CD4-positive, alpha-beta memory T cell (primary cell): ENCODE measurements at places on chromosomes 13 and 19. TPM values are rescaled to one million over a fixed set of nuclear protein-coding genes. Genes with fewer than 3 reads are reported as not detected.

DNA sequence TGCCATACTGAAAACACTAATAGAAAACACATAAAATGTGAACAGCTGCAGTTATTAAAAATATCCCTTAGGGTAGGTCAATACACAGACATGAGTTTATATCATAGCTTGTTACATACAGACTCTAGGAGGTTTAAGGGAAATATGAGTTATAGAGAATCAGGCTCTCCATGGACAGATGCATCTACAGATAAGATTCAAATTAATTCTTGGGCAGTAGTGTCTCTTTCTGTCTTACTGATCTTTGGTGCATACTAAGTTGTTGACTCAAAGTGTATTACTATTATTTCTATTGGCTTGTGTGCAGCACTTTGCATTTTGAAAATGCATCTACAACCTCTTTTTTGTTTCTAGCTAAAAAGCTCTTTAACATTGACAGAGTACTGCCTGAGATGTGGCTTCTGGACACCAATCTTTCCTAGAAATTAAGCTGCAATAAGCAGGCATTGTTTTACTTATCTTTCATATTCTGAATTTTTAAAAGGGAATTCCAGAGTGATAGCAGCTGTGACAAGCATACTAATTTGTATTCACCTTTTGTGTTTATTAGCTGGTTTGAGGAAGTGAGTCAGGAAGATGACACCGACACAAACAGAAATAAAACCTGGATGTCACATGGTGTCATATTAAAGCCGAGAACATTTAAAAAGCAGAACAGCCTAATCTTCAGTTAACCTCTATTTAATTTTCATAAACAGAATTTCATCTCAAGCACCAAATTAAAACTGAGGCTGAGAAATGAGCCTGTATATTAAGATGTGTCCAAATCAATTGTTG is 399.0 kb downstream of the PCDH9 start:
- no peak for DNase-seq
- H3K4me1 ChIP-seq = no peaks in the 10 kb centered on the region
- no peaks in the 10 kb centered on the region for H3K27me3 ChIP-seq
- no peak overlapping the region for H3K4me3 ChIP-seq

DNA sequence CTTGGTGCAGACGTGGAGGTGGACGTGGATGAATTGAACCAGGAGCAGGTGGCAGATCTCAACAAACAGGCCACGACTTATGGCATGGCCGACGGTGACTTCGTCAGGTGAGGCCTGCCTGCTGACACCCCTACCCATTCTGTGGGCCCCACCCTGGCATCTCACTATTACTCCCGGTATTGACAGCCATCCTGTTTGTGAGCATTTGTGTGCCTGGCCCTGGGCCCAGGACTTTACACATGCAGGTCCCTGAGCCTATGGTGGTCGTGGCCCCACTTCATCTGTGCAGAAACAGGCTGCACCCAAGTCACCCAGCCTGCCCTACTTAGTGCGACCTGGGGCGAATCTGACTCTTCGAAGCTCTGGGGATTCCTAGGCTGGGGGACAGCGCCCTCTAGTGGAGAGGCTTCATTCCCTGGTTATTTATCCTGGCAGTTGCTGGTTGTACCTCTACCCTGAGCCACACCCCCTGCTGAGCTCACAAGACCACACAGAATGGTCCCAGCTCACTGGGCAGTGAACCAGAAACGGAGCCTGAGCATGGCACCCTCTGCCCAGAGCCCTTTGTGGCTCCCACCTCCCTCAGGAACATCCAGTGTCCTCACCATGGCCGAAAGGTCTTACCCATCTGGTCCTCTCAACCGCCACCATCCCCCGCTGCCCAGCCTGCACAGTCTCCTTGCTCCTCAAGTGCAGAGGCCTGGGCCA is 16.9 kb downstream of the ZNF296 start:
- no peak overlapping the region for H3K4me3 ChIP-seq
- no peaks in the 10 kb centered on the region for H3K27me3 ChIP-seq
- no peak overlapping the region for H3K27ac ChIP-seq
- H3K4me1 ChIP-seq = no peaks in the 10 kb centered on the region
- H3K36me3 ChIP-seq = peaks cover 63% of the 10 kb centered on the region

The SELENOV gene
- polyA plus RNA-seq = not detected

DNA sequence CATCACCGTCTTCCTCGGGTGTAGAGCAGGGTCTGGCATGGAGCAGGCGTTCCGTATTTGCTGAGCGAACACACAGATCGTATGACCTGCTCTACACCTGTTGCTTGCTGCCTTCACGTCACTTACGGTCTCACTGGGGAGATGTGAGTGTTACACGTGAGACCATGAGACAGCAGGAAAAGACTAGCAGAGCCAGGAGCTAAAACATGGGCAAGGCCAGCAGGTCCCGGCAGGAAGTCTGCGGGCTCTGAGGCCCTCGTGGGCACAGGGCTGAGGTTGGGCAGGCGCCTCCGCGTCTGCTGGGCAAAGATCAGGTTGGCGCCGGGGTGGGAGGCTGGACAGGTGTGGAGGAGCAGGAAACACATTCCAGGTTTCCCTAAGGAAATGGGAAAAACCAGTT is 19.7 kb upstream of the GTF3A start:
- no peak for DNase-seq
- H3K27me3 ChIP-seq = no peaks in the 10 kb centered on the region
- no peaks in the 10 kb centered on the region for H3K36me3 ChIP-seq
- peaks cover 3% of the 10 kb centered on the region for H3K4me1 ChIP-seq
- no peak overlapping the region for H3K27ac ChIP-seq
- no peak overlapping the region for H3K4me3 ChIP-seq

DNA sequence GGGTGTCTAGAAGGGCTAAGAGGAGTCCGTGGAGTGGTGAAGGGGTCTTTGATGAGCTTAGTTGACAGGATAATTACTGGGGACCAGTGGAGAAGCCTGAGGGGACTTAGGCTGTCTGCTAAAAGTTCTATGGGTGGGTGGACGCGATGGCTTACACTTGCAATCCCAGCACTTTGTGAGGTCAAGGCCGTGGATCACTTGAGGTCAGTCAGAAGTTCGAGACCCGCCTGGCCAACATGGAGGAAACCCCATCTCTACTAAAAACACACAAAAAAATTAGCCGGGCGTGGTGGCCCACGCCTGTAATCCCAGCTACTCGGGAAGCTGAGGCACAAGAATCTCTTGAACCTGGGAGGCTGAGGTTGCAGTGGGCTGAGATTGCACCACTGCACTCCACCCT is 2.8 kb upstream of the GSK3A start:
- H3K4me3 ChIP-seq = no peak overlapping the region
- peaks cover 42% of the 10 kb centered on the region for H3K4me1 ChIP-seq
- no peak for DNase-seq

- no peak overlapping the region for H3K27ac ChIP-seq
- H3K27me3 ChIP-seq = peaks cover 9% of the 10 kb centered on the region
- H3K4me1 ChIP-seq = peaks cover 12% of the 10 kb centered on the region
- DNase-seq = no peak
Measured at GRCh38 chr19:407511-408440, 1.2 kb downstream of the C2CD4C start.

- no peak overlapping the region for H3K4me3 ChIP-seq
- H3K27me3 ChIP-seq = no peaks in the 10 kb centered on the region
Measured at GRCh38 chr19:29111576-29111975, 101.4 kb downstream of the UQCRFS1 start.

The TMEM161A gene
- polyA plus RNA-seq = 17.0 TPM

- no peak overlapping the region for H3K27ac ChIP-seq
- H3K36me3 ChIP-seq = no peaks in the 10 kb centered on the region
- no peaks in the 10 kb centered on the region for H3K27me3 ChIP-seq
- H3K4me3 ChIP-seq = no peak overlapping the region
- no peaks in the 10 kb centered on the region for H3K4me1 ChIP-seq
Measured at GRCh38 chr13:100306030-100306429, 217.1 kb downstream of the PCCA start.

DNA sequence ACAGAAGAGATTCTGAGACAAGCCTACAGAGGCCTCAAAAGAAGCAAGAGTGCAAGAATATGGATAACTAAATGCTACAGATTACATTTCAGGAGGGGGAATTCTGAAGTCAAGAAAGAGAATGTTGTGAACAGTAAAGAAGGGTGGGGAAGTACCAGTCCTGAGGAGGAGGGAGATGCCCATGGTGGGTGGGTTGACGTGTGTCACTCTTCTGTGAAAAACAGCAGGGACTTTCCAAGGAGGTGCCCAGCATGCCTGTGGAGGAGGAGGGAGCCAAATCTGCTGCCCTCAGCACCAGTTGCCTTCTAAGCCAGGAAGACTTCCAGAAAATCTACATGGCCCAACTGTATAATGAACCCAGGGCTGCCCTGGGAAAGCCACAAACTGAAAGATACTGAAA is 87.7 kb downstream of the SGCG start:
- no peak overlapping the region for H3K4me3 ChIP-seq
- no peak for DNase-seq
- no peaks in the 10 kb centered on the region for H3K4me1 ChIP-seq
- H3K27ac ChIP-seq = no peak overlapping the region
- H3K27me3 ChIP-seq = no peaks in the 10 kb centered on the region

DNA sequence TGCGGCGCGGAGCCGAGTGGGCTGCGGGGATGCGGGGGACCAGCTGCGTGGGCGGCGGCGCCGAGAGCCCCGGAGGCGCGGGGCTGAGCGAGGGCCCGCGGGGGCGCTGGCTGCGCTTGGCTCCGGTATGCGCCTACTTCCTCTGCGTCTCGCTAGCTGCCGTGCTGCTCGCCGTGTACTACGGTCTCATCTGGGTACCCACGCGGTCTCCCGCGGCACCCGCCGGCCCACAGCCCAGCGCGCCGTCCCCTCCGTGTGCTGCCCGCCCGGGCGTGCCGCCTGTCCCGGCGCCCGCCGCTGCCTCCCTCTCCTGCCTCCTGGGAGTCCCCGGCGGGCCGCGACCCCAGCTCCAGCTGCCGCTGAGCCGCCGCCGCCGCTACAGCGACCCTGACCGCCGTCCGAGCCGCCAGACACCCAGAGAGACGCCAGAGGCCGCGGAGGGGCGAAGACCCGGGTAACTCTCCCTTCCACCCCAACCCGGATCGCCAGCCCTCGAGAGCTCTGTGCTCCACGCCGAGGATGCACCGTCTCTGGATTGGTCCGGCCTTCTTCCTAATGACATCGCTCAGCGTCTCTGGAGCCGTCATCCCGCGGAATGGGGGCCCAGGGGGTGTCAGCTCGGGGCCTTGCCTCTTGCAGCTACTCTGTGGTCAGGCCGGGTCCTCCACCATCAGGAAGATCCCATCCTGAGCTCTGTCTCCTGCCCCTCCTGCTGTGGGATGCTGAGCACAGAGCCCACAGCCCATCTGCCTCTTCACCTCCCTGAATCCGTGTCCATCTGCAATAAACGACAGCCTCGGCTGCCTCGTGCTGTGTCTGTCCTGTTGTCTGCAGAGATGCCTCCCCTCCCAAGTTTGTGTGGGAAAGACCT is 441 bp downstream of the INAFM1 start:
- H3K27me3 ChIP-seq = no peaks in the 10 kb centered on the region
- H3K4me1 ChIP-seq = peaks cover 19% of the 10 kb centered on the region
- H3K36me3 ChIP-seq = peaks cover 8% of the 10 kb centered on the region
- H3K4me3 ChIP-seq = no peak overlapping the region

The KLK12 gene
- not detected for polyA plus RNA-seq

- H3K4me1 ChIP-seq = no peaks in the 10 kb centered on the region
- no peak for DNase-seq
- H3K27me3 ChIP-seq = no peaks in the 10 kb centered on the region
- H3K27ac ChIP-seq = no peak overlapping the region
Measured at GRCh38 chr19:11444059-11444458, 8.6 kb downstream of the PRKCSH start.

DNA sequence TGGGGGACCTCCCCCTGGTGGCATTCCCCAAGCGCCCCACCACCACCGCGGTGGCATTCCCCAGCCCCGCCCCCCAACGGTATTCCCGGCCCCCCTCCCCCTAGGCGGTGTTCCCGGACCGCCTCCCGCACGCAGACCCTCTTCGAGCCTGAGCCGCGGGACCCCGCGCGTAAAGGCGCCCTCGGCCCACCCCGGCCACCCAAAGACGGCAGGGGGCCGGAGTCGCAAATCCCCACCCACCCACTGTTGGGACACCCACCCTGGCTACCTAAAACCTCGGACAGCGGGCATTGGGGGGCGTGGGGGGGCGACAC is 22.4 kb downstream of the OLFM2 start:
- H3K27me3 ChIP-seq = peaks cover 20% of the 10 kb centered on the region
- H3K36me3 ChIP-seq = no peaks in the 10 kb centered on the region
- H3K27ac ChIP-seq = no peak overlapping the region
- DNase-seq = no peak
- H3K4me1 ChIP-seq = peaks cover 15% of the 10 kb centered on the region

The CAB39L gene
- 6.5 TPM for polyA plus RNA-seq

The HPN gene
- polyA plus RNA-seq = 0.57 TPM

The BST2 gene
- 173 TPM for polyA plus RNA-seq

- H3K27ac ChIP-seq = no peak overlapping the region
- no peaks in the 10 kb centered on the region for H3K4me1 ChIP-seq
- DNase-seq = no peak
- no peak overlapping the region for H3K4me3 ChIP-seq
- H3K36me3 ChIP-seq = no peaks in the 10 kb centered on the region
Measured at GRCh38 chr13:111533900-111534683, 213.7 kb downstream of the TEX29 start.

The ZNF439 gene
- 0.72 TPM for polyA plus RNA-seq

DNA sequence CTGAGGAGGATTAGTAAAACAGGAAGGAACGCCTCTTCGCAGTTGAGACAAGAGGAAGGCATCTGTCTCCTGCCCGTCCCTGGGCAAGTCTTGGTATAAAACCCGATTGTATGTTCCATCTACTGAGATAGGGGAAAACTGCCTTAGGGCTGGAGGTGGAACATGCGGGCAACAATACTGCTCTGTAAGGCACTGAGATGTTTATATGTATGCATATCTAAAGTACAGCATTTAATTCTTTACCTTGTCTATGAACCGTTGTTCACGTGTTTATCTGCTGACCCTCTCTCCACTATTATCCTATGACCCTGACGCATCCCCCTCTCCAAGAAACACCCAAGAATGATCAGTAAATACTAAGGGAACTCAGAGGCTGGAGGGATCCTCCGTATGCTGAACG is 722 bp upstream of the TIMM50 start:
- H3K27me3 ChIP-seq = no peaks in the 10 kb centered on the region
- peak overlapping the region; percentile 82 for H3K27ac ChIP-seq
- peak overlapping the region; percentile 38 for H3K4me3 ChIP-seq
- H3K36me3 ChIP-seq = peaks cover 9% of the 10 kb centered on the region
- no peak for DNase-seq

- H3K4me3 ChIP-seq = no peak overlapping the region
- H3K36me3 ChIP-seq = no peaks in the 10 kb centered on the region
- DNase-seq = no peak
- no peaks in the 10 kb centered on the region for H3K27me3 ChIP-seq
Measured at GRCh38 chr13:75769141-75769905, 133.2 kb downstream of the LMO7 start.

The ZNF578 gene
- polyA plus RNA-seq = 2.8 TPM

The CGB2 gene
- polyA plus RNA-seq = not detected

The ZNF98 gene
- polyA plus RNA-seq = not detected
